ENCODE measurements at places on chromosomes 11 and 22.
A peak's percentile ranks its signal among the peaks of the same experiment; 100 is the strongest.

GRCh38 chr11:118074785-118075184 is 2.1 kb upstream of the TMPRSS4 start:
- no peak for DNase-seq

GRCh38 chr22:16803255-16803917 is 21.8 kb downstream of the XKR3 start:
- DNase-seq = no peak

GRCh38 chr11:40508303-40508702 is 951.1 kb downstream of the LRRC4C start:
- no peak for DNase-seq

DNA sequence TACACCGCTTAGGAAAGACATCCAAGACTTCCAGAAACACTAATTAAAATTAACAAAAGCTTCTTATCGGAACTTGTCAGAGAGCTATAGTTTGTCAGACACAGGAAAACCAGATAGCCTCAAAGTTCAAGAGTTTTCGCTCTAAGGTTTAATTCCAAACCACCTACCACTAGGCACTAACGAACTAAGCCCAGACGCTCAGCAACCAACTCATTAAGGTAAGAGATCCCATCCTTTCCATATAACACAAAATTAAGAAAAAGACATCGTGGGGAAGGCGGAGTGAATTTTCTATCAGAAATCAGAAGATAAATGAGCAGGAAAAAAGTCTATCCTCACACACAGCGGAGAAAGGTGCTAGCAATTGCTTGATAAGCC is 382 bp downstream of the IMMP1L start:
- DNase-seq = no peak

- DNase-seq = no peak
Observed at GRCh38 chr11:14237444-14237961, 121.5 kb downstream of the RRAS2 start.

DNA sequence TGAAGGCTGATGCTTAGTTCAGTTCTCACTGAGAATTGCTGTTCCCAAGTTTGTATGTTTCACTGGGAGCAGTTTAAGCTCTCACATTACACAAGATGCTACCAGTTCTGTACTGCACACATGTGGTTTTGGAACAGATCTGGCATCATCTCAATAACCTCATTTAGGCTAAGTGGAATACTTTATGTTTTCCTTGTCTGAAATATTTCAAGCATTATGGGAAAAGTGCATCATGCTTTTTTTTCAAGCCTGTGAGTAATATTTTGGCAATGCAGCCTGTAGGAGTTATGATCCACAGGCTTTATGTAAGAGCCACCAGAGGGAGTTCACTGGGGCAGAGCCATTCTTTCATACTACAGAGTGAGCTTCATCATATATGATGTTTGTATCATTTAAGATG is 141.5 kb downstream of the OR4C45 start:
- no peak for DNase-seq

GRCh38 chr11:83836065-83836464 is 549.9 kb upstream of the CCDC90B start:
- DNase-seq = no peak

GRCh38 chr22:36528341-36528740 is 625 bp downstream of the EIF3D start:
- DNase-seq = peak; percentile 22

DNA sequence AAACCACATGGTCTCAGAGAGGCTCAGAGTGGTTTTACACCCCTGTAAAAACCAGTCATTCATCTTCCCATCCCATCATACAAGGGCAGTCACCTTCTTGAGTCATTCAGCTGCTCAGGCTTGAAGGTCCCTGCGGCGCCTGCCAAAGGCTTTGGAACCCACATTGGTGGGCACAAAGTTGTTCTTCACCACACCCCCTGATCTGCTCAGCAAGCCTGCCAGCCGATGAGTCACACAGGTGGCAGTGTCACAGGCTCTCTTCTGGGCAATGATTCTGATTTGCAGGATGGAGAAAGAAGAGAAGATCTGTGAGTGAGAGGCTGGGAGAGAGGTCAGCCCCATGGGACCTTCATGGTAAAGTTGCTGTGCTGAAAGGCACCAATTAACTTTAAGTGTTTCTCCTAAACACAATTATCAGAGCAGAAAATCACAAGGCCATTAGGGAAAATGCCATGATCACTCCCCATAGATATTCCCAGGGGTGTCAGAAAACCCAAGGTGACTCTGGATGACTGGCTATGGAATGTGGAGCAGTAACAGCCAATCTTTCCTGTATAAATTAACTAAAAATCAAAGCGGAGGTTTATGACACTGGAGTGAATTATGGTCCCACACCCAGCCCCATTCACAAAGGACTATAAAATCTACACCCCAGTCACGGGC is 4.4 kb downstream of the CALCA start:
- no peak for DNase-seq

GRCh38 chr11:67071420-67072284 is 15.0 kb downstream of the RHOD start:
- DNase-seq = peak; percentile 86

- no peak for DNase-seq
Observed at GRCh38 chr22:45889539-45890350, 87.2 kb downstream of the WNT7B start.

All from activated CD4-positive, alpha-beta T cell treated with anti-CD3 and anti-CD28 coated beads, Interleukin-2, amount 50 U/mL, for 48 hours (primary cell).